RPMI7951 (cell line): ENCODE measurements at places on chromosomes 1 and 21. TPM values are rescaled to one million over a fixed set of nuclear protein-coding genes. Genes with fewer than 3 reads are reported as not detected.

The LRRC71 gene
- total RNA-seq, result not detected in 2 replicates

The GPR52 gene
- 0.24 and 0.49 TPM in 2 replicates for total RNA-seq

The NUP210L gene
- total RNA-seq, result not detected in 2 replicates

The ACTL8 gene
- total RNA-seq, result 0.20 and 0.48 TPM in 2 replicates

DNA sequence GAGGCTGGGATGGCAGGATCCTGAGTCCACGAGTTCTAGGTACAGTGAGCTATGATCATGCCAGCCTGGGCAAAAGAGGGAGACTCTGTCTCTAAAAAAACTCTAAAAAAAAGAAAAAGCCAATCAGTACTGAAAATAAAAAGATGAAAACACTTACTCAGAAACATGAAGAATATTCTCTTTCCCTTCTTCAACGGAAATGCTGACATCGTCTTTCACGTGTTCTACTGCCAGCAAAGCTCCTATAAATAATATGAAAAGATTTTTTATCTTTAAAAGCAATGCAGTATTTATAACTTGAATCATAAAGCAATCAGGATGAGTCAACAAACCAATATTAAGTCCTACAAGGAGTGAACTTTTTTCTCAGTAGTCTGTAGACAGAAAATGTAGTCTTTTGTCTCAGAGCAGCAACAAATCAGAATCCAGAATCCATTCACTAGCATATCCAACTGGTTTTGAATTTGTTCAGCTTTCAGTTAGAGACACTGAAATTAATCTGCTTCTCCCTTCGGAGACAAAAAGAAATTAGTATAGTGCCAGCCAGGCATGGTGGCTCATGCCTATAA is 6.2 kb downstream of the EPRS1 start:
- DNase-seq, result no peak

GRCh38 chr1:174743654-174744561 is 255.8 kb upstream of the CACYBP start:
- DNase-seq, result peak; percentile 50

- peak; percentile 22 for DNase-seq
Observed at GRCh38 chr21:21196087-21196486, 197.9 kb downstream of the NCAM2 start.

DNA sequence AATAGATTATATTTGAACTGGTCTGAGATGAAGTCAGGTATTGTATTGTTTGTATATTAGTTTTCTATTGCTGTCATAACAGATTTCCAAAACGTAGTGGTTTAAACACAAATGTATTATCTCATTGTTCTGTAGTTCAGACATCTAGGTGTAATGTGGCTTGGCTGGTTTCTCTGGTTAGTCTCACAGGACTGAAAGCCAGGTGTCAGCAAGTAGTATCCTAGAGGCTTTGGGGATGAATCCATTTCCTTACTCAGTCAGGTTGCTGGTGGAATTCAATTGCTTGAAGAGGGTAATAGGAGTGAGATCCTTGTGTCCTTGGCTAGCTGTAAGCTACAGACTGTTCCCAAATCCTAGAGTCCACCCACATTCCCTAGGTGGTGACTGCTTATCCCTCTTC is 675.8 kb downstream of the NCAM2 start:
- DNase-seq, result no peak

- DNase-seq, result no peak
Observed at GRCh38 chr1:72937905-72938304, 655.6 kb upstream of the NEGR1 start.

DNA sequence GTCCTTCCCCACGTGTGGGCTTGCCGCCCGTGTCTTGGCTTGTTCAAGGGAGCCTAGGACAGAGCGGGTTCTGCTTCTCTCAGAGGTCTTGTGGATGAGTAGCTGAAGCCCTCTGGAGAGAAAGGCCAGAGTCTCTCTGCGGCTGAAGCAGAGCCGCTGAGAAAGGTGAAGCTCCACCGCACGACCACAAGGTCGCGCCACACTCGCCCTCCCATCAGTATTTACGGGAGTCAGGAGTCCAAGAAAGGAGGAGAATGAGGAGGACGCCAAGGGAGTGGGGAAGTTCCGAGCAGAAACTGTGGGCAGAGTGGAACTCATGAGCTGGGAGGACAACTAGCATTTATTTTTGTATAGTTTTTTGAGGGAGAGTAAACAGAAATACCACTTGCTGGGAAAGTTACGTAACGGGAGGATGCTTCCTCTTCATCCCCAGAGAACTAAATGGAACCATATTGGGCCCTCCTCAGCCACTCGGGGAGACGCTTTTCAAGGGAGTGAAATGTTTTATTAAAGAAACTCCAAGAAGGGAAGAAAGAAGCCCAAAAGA is 51.6 kb upstream of the HAO2 start:
- DNase-seq, result no peak

- no peak for DNase-seq
Observed at GRCh38 chr21:45962531-45963231, 18.9 kb upstream of the COL6A1 start.

GRCh38 chr1:201104141-201104540 is 8.1 kb downstream of the CACNA1S start:
- no peak for DNase-seq

DNA sequence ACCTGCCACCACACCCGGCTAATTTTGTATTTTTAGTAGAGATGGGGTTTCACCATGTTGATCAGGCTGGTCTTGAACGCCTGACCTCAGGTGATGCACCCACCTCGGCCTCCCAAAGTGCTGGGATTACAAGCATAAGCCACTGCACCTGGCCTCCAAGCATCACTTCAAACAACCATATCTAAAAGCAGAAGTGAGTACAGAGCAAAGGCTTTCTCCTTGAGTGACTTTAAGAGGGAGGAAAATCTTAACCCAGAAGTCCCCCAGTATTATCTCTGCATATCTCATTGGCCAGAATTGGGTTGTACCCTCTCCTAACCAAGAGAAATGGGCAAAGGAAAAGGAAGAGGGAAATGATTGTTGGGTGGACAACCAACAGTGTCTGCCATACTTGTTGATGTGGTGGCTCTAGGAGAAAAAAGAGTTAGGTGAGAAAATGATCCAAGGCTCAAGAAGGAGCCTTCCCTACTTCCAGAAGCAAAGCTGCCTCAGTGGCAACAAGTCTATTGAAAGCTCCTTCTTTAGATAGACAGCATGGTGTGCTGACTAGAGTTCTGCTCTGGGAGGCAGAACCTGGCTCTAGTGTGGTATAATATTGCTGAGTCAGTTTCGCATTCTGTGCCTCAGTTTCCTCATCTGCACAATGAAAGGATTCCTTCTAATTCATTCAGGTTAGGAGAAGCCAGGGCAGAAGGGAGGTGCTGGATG is 16.8 kb upstream of the FOXE3 start:
- DNase-seq, result no peak

DNA sequence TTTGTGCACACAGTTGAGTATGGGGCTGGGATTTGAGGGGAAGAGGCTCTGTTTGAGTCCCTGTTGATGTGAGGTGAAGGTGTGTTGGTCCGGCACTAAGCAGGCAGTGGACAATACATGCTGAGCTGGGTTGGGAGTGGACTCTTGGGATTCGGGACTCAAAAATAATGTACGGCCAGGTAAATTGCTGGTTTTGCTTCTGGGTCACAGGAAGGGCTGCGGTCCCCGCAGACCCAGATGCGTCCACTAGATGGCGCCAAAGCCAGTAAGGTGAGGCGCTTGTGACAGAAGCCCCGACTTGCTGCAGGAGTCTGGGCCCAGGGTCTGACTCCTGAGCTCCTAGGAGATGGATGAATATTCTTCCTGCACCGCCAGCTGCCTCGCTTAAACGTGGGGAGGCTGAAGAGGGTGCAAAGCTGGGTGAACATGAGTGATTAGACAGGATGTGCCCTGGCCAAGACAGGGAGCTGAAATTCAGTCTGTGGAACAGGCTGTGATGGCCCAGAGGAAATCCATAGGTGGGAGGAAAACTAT is 61.4 kb downstream of the ACBD3 start:
- DNase-seq, result peak; percentile 59

DNA sequence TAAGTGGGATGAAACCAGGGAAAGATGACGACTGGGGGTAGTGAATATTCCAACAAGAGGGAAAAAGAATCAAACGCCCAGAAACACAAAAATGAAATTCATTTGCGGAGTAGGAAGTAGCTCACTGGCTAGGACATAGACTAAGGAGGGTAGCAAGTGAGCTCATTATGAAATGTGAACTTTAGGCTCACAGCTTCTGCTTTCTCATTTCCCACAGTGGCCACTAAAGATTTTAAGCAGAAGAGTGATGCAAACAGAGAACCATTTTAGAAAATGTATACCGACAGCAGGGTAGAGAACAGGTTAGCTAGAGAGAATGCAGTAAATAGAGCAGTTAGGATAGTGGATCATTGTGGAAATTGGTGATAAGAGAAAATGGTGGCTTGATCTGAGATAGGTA is 3.5 kb downstream of the CD48 start:
- no peak for DNase-seq

GRCh38 chr1:46128344-46128743 is 4.1 kb downstream of the PIK3R3 start:
- peak; percentile 53 for DNase-seq

GRCh38 chr1:229645324-229645993 is 19.4 kb downstream of the URB2 start:
- DNase-seq, result peak; percentile 18

DNA sequence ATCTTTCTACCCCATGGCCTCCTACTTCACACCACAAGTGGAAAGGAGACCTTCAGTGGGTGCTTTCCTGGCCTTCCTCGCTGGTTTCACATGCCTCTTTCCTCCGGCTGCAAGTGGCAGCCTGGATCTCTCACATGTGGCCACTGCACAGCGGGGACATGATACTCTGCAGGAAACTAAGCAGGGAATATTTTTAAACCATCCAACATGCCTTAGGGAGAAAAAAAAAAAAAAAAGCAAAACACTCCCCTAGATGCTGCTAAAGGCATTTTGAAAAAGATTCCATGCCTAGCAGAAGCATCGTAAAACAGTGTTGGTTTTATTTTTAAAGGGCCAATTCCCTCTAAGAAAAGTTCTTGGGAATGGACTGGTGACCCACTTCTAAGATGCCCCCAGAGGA is 12.2 kb upstream of the GJA5 start:
- no peak for DNase-seq

- no peak for DNase-seq
Observed at GRCh38 chr1:40860706-40861223, 1.4 kb downstream of the CITED4 start.
